Hematopoietic multipotent progenitor cell treated with erythropoietin and hydrocortisone succinate and interleukin-3 and kit ligand, for 4 days (in vitro differentiated cells): ENCODE measurements at places on chromosomes 16 and 17.
A peak's percentile ranks its signal among the peaks of the same experiment; 100 is the strongest.

- DNase-seq, result no peak
Observed at GRCh38 chr17:31559584-31560501, 168.4 kb downstream of the RAB11FIP4 start.

DNA sequence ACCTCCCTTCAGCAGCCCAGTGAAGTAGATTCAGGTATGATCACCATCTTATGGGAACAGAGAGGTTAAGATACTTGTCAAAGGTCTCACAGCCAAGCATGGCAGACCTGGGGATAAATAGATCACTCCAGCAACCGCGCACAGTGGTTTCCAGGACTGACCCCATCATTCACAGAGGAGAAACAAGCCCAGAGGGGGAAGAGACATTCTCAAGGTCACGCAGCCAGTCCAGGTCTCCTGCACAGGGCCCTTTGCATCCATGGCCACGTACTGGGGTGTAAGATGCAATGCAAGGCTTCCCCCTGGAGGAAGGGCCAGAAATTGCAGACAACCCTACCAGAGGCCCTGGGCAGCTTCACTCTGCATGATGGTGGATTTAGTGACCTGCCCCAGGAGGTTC is 19.9 kb downstream of the TLE7 start:
- DNase-seq, result peak; percentile 72

- no peak for DNase-seq
Observed at GRCh38 chr17:79630821-79631639, 20.2 kb upstream of the RBFOX3 start.

GRCh38 chr17:82657926-82658325 is 9.7 kb upstream of the WDR45B start:
- DNase-seq, result no peak

- DNase-seq, result no peak
Observed at GRCh38 chr17:35256629-35257028, 13.8 kb downstream of the SLFN5 start.

- peak; percentile 84 for DNase-seq
Observed at GRCh38 chr16:15777533-15778203, 79.2 kb downstream of the MYH11 start.

- no peak for DNase-seq
Observed at GRCh38 chr17:59388069-59388556, 56.7 kb downstream of the YPEL2 start.

GRCh38 chr17:2034157-2034556 is 4.2 kb downstream of the DPH1 start:
- no peak for DNase-seq

- no peak for DNase-seq
Observed at GRCh38 chr17:74009056-74009625, 194.3 kb upstream of the RPL38 start.

DNA sequence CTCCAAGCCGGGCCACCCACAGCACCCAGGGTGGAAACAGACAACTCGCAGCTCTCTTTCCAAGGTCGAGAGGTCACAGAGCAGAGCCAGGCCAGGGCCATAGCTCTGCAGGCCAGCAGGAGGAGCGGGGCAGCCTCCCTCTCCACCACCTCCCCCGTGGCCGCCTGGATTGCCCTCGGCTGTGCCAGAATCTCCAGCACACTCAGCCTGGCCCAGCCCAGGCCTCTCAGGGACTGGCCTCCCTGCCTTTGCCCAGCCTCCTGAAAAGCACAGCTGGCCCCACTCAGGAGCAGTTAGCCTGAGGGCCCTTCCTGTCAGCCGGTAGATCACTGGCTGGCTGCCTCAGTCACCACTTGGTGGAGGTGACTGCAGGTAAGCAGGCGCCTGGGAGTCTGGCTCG is 85.8 kb upstream of the SEC14L1 start:
- no peak for DNase-seq

- DNase-seq, result no peak
Observed at GRCh38 chr16:13242201-13242600, 340.8 kb downstream of the SHISA9 start.

- no peak for DNase-seq
Observed at GRCh38 chr17:30956764-30957374, 14.0 kb upstream of the RNF135 start.

GRCh38 chr17:77528516-77529327 is 388.0 kb downstream of the SEC14L1 start:
- peak; percentile 56 for DNase-seq

DNA sequence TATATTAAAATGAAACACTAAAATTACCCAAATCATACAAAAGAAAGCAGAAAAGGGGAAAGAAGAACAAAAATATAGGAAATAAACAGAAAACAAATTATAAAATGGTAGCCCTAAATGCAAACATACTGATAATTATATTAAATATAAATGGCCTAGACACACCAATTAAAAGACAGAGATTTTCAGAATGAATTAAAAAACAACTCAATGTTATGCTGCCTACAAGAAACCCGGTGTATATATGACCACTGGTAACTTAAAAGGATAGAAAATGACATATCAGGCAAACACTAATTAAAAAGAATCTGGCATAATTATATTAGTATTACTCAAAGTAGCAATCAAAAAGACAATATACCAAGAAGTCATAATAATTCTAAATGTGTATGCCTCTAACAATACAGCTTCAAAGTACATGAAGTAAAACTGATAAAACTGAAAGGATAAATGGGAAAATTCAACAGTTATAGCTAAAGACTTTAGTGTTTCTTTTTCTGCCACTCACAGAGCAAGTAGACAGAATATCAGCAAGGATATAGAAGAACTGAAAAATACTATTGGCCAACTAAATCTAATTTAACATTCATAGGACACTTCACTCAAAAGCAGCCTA is 7.5 kb upstream of the FAM20A start:
- no peak for DNase-seq

- DNase-seq, result no peak
Observed at GRCh38 chr16:82062645-82063058, 27.6 kb downstream of the HSD17B2 start.

- DNase-seq, result peak; percentile 22
Observed at GRCh38 chr17:8015957-8016631, 13.7 kb downstream of the GUCY2D start.

DNA sequence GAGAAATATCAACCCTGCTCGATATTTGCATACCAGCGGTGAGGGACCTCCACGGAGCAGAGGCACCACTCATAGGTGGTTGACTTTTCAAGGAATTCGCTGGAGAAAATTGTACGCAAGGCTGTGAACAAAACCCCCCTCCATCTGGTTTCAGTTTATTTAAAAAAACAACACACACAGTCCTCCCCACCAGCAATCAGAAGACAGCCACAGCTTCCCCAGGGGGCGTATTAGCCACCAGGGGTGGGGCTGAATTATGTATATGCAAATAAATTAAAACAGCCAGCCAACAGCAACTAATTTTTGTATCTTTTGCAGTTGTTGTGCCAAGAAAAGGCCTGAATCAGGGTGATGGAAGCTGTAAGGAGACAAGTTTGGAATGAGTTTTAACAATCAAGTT is 5.9 kb upstream of the HSD11B2 start:
- peak; percentile 37 for DNase-seq

DNA sequence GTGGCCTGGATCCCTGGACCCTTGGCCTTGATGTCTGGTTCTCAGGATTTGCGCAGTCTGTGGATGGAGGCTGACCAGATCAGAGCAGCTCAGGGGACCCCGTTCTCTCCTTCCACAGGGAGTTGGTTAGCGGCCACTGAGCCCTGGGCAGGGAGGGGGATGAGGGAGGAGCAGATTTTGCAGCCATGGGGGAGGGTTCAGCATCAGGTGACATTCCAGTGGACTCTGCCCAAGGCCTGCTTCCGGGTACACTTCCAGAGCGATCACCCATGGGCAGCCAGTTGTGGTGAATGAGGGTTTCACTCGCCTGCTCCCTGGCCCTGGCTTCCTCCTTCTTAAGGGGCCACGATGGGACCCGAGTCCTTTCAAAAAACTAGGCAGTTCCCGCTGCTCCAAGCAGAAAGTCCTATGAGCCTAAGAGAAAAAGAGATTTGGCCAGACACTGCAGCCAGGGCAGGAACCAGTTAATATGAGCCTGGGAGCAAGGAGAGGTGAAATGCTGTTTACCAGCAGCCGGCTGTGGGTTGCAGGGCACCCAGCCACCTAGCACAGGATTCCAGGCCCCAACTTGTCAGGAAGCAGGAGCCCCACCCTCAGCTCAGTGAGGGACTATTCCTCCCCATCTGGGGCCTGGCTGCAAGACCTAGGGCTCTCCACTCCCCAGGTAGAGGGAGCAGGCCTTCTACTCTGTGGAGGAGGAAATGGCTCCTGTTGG is 4.7 kb upstream of the GPRC5C start:
- no peak for DNase-seq

GRCh38 chr17:42284566-42284965 is 3.7 kb upstream of the STAT5A start:
- DNase-seq, result no peak

DNA sequence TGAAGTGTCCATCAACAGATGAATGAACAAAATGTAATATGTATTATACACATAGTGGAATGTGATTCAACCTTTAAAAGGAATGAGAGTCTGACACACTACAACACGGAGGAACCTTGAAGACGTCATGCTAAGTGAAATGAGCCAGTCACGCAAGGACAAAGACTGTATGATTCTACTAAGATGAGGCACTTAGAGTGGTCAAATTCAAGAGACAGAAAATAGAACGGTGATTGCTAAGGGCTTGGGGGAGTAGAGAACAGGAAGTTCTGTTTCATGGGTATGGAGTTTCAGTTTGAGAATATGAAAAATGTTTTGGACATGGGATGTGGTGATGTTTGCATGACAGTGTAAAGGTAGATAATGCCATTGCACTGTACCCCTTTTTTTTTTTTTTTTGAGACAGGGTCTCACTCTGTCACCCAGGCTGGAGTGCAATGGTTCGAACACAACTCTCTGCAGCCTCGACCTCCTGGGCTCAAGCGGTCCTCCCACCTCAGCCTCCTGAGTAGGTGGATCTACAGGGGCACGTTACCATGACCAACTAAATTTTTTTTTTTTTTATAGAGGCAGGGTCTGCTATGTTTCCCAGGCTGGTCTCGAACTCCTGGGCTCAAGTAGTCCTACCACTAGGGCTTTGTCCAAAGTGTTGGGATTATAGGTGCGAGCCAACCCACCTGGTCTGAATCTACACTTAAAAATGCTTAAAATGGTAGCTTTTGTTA is 2.9 kb upstream of the CCDC102A start:
- DNase-seq, result peak; percentile 37

- DNase-seq, result no peak
Observed at GRCh38 chr17:61155590-61156237, 243.9 kb upstream of the TBX2 start.

DNA sequence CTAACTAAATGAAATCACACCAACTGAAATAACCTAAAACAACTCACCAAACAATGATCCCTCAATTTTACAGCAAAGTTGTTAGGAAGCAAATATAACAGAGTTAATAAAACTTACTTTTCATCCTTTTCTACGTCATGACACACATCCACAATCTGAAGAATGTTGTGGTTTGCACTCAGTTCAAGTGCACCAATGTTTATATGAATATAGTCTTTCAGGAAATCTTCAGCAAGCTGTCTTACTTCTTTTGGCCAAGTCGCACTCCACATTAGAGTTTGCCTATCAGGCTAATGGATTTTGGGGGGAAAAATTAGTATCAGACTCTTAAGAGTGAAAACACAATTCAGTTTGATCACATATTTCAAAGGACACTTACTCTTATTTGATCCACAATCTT is 3.3 kb downstream of the DDX5 start:
- DNase-seq, result no peak

- DNase-seq, result peak; percentile 39
Observed at GRCh38 chr16:4936181-4936990, 562 bp downstream of the PPL start.

DNA sequence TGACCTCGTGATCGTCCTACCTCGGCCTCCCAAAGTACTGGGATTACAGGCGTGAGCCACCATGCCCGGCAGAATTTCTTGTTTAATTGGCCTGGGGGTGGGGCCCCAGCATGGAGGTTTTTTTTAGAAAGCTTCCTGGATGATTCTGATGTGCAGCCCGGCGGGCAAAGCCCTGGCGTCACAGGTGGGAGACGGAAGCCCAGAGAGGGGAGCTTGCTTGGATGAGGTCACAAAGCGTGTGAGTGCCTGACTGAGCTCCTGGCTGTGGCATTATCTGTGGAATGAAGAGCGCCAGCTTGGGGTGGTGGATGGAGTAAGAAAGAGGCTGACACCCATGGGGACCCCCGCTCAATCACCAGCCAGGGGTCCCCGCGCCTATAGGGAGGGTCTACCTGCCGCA is 4.1 kb downstream of the VASN start:
- no peak for DNase-seq

DNA sequence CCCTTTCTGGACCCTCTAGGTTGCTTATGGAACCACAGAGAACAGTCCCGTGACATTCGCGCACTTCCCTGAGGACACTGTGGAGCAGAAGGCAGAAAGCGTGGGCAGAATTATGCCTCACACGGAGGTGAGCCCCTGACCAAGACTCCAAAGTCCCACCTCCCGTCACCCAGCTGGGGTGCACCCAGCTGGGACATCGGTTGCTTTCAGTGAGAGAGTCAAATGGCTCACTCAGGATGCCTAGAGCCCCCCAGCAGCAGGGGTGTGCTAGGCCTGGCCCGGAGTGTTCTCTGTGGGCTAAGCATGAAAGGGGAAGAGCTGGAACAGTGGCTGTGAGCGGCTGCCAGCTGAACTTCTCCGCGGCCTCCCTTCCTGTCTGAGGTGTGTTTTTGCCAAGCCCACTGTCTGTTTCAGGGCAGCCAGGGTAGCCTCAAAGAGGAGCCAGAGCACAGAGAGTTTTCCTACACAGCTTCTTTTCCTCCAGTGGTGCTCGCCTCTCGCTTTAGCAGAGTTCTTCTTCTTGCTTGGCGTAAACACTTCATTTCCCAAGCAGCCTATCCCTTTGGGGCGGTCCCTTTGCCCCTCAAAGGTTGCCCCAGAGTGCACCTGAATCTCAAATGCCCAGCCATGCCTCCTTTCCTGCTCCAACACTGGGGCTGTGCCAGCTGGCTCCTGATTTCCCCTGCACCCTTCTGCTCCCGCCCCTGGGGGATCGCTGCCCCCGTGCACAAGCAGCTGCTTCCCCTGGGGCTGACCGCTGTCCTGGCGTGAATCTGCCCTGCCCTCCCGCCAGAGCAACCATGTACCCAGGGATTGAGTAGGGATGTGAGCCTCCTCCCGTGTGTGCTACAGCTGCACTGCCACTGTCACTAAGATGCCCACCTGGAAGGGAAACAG is 2.6 kb upstream of the CHAD start:
- peak; percentile 41 for DNase-seq

DNA sequence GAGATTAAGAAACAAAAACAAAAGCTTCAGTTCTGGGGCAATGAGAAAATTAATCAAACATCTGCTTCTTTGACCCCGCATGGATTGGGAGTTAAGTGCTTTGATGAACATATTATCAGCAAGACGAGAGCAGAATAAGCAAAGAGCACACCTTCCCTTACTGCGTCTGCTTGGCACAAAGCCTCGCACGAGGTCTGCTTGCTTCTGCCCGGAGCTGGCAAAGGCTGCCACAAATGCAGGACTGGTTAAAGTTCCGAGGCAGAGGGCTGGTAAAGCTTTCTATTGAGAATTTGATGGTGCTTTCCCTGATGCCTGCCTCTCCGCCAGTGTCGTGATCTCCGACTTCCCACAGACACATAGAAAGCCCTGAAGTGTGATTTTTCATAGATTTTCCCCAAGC is 17.0 kb downstream of the VAT1L start:
- DNase-seq, result no peak

- no peak for DNase-seq
Observed at GRCh38 chr17:70407506-70407905, 238.2 kb downstream of the KCNJ2 start.
